ENCODE measurements at places on chromosomes 13 and 19. TPM values are rescaled to one million over a fixed set of nuclear protein-coding genes. Genes with fewer than 3 reads are reported as not detected.

Gene C13orf42
- not detected for total RNA-seq

Gene PNMA8A
- 6.4 TPM for total RNA-seq

Gene PDX1
- not detected for total RNA-seq

Gene NBEA
- 16.7 TPM for total RNA-seq

Gene LSR
- 55.2 TPM for total RNA-seq
